ENCODE measurements at places on chromosomes 6 and 20. TPM values are rescaled to one million over a fixed set of nuclear protein-coding genes. Genes with fewer than 3 reads are reported as not detected.

DNA sequence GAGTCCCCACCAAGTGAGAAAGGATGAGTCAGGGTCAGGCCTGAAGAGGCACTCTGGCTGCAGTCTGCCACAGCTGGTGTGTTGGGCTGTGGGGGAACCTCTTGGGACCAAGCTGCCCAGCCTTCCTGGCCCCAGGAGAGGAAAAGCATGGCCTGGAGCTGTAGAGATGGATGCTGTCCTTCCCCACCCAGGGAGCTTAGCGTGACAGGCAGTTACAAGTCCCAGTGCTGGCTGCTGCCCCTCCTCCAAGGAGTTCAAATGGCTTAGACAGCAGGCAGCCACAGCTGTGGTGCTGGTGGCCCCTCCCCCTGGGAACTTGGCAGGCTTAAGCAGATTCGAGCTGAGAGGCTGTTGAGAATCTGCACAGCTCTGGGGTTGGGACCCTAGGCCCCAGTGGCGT is 253.2 kb downstream of the PLCB1 start:
- no peak overlapping the region for H3K4me3 ChIP-seq
- H3K27me3 ChIP-seq, result no peaks in the 10 kb centered on the region
- no peaks in the 10 kb centered on the region for H3K4me1 ChIP-seq
- no peaks in the 10 kb centered on the region for H3K36me3 ChIP-seq

DNA sequence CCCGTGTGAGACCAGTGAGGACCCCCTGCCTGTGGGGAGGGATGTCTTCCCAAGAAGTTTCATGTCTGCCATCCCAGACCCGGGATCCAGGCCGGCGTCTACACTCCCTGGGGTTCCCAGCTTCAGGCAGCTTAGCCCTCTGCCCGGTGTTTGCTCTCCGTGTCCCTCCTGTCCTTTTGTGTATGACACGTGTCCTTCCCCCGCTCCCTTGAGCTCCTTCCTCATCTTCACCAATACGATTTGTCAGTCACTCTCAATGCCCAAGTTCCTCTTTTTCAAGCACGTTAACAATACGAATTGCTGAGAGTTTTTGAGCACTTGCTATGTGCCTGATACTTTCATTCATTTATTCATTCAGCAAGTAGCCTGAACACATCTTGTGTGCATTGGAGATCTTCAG is 115.6 kb upstream of the PTPN1 start:
- no peak for DNase-seq
- no peaks in the 10 kb centered on the region for H3K27me3 ChIP-seq
- H3K27ac ChIP-seq, result no peak overlapping the region
- H3K4me1 ChIP-seq, result no peaks in the 10 kb centered on the region
- no peaks in the 10 kb centered on the region for H3K36me3 ChIP-seq

GRCh38 chr6:41163419-41163717 is 452 bp upstream of the TREM2 start:
- no peaks in the 10 kb centered on the region for H3K36me3 ChIP-seq
- H3K27me3 ChIP-seq, result peaks cover 14% of the 10 kb centered on the region
- H3K27ac ChIP-seq, result no peak overlapping the region
- H3K4me3 ChIP-seq, result no peak overlapping the region

DNA sequence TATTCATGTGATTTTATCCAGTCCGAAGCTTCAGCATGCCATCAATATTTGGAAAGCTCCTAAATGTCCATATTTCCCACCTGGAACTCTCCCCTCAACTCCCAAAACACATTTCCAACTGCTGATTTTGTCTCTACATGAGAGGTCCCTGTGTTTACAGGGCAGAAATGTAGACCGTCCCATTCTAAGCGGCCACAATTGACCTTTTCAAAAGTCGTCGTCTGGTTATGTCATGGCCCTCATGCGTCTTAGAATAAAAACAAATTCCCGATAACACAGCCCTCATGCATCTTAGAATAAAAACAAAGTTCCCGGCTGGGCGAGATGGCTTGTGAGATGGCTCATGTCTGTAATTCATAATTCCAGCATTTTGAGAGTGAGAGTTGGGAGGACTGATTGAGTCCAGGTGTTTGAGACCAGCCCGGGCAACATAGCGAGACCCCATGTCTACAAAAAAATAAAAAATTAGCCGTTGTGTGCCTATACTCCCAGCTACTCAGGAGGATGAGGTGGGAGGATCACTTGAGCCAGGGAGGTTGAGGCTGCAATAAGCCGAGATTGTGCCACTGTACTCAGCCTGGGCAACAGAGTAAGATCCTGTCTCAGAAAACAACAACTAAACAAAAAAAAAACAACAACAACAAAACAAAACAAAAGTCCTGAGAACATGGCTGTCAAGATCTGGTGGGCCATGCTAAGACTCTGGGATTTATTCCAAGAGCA is 6.4 kb upstream of the ZNF217 start:
- H3K27me3 ChIP-seq, result no peaks in the 10 kb centered on the region
- H3K36me3 ChIP-seq, result no peaks in the 10 kb centered on the region
- no peak overlapping the region for H3K27ac ChIP-seq
- DNase-seq, result no peak
- no peak overlapping the region for H3K4me3 ChIP-seq
- H3K4me1 ChIP-seq, result peaks cover 11% of the 10 kb centered on the region

DNA sequence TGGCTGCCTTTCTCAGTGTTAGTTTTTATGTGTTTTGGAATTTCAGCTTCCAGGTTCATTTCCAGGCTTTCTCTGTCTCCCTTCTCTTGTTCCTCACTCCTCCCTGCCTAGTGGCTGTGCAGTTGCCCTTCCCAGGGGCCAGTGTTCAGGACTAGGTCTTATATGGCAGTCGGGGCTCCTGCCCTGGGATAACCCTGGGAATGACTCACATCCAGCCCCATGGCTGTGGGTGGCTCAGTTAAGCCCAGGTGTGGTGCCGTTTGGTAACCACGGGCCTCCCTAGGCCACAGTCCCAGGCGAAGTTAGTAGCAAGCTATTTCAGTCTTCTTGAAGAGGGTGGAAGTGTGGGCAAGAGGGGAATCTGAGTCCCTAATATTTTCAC is 57.4 kb upstream of the DDR1 start:
- DNase-seq, result no peak
- no peak overlapping the region for H3K4me3 ChIP-seq
- H3K27me3 ChIP-seq, result no peaks in the 10 kb centered on the region
- H3K36me3 ChIP-seq, result no peaks in the 10 kb centered on the region
- H3K27ac ChIP-seq, result no peak overlapping the region
- H3K4me1 ChIP-seq, result peaks cover 34% of the 10 kb centered on the region

GRCh38 chr6:137277971-137278637 is 58.9 kb upstream of the IFNGR1 start:
- H3K27me3 ChIP-seq, result no peaks in the 10 kb centered on the region
- no peak overlapping the region for H3K4me3 ChIP-seq
- peak; percentile 95 for DNase-seq
- peak overlapping the region; percentile 95 for H3K27ac ChIP-seq

Gene PLCB1
- total RNA-seq, result 3.9 TPM

Gene VIP
- total RNA-seq, result 0.06 TPM

Gene TLDC2
- not detected for total RNA-seq

Gene DEFB132
- total RNA-seq, result not detected

Gene CPNE5
- total RNA-seq, result not detected

Gene HCRTR2
- total RNA-seq, result not detected

Gene PSMB9
- total RNA-seq, result 91.8 TPM

Measured in SJSA1 (cell line).